ENCODE measurements at places on chromosomes 2 and 18. TPM values are rescaled to one million over a fixed set of nuclear protein-coding genes. Genes with fewer than 3 reads are reported as not detected.

Gene CAVIN2
- 0.51 TPM for total RNA-seq

Gene MC5R
- not detected for total RNA-seq

Gene LRRTM1
- 2.0 TPM for total RNA-seq

Gene GAL3ST2
- total RNA-seq, result not detected

Gene SCN3A
- total RNA-seq, result 0.94 TPM

Gene GREB1L
- 6.2 TPM for total RNA-seq

DNA sequence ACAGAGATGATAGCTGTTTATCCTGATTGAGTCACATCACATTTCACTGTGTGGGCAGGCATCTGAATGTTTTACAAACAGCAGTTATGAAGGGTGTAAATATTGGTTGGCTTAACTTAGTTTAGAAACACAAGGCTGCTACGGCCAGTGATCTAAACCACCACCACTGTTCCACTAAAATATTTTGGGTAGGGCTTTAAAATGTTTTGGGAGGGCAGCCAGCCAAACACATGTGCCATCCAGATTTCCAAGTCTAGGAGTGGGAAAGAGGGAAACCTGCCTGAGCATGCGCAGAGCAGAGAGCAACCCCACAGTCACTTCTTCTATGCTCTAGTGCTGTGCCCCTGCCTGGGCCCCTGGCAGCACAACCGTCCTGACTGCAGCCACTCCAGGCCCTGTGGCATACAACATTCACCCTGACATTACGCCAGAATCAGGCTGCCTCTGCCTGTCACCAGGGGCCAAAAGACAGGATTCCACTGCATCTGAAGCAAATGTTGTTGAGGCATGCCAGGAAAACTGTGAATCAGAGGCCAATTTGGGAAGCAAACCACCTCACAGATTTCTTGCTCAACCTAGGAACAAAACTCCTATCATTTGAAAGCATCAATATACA, 74.8 kb upstream of the COL5A2 start:
- DNase-seq, result no peak

- no peak for DNase-seq
Measured at GRCh38 chr2:136344339-136344738, 226.4 kb upstream of the CXCR4 start.

- DNase-seq, result no peak
Measured at GRCh38 chr2:38617301-38617700, 14.6 kb upstream of the HNRNPLL start.

DNA sequence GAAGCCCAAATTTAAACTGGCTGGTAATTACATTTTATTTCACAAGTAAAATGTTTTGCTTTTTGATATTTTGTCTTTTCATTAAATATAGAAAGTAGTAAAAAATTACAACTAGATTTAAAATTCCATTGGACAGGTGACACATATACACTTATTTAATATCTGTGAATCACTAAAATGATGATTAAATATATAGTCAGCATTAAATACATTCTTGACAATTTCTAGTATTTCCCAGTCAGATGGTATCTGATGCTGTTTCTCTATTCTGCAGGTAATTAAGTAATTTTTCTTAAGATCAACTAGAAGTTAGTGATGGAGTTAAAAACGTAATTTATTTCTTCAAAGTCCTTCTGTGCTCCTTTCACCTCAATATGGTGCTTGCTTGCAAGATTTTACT, 237.8 kb downstream of the LRRTM4 start:
- DNase-seq, result no peak

DNA sequence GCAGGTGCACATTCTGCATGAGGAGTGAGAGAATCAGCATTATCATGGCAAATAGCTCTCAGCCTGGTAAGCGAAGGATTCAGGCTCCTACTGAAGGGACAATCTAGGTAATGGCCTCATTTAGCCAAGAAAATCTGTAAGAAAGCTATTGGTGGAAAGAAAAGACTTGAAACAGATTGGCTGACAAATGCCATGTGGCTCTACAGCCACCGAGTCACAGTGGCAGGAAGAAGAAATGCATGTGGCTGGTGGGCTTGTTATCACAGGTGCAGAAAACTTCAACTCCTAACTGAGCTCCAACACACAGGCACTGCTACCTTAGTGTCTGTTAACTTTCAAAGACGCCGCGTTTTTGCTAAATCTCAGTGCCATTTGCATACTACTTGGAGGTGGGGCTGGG, 60.6 kb upstream of the REV1 start:
- DNase-seq, result no peak

DNA sequence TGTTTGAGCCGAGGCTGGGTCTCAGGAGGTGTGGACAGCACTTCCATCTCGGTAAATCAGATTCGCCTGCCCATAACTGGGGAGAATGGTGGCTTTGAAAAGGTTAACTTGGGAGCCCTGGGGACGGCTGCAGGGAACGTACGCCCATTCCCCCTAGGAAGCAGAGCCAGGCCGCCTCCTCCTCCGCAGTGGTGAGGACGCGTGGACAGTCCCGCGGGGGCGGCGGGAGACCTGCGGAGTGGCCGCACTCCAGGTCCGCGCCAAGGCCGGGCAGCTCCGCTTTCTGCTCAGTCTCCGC, 845 bp upstream of the MYCN start:
- no peak for DNase-seq

DNA sequence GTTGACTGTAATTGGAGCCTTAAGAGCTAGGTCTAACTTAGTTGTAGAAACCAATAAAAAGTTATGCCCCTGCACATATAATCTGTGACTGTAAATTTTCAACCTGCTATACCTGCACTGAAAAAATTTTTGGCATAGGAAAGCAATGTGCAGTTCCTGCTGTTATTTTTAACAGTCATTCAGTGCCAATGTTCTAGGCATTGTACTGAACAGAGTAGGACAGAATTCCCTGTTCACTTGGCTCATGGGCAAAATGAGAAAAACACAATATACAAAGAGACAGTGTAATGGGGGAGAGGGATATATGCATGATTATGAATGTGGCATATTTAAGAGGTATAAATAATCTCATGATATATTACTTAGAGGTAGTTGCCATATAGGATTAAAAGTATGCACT, 458.0 kb downstream of the TGIF1 start:
- no peak for DNase-seq

- no peak for DNase-seq
Measured at GRCh38 chr2:63562751-63563150, 25.5 kb downstream of the WDPCP start.

GRCh38 chr18:63073481-63073880, 246.1 kb downstream of the BCL2 start:
- DNase-seq, result no peak

- no peak for DNase-seq
Measured at GRCh38 chr2:168529900-168530561, 74.0 kb downstream of the CERS6 start.

GRCh38 chr2:133867166-133867565, 298.9 kb upstream of the NCKAP5 start:
- DNase-seq, result no peak

GRCh38 chr2:172249986-172250385, 147.3 kb upstream of the DLX2 start:
- DNase-seq, result no peak

- peak; percentile 84 for DNase-seq
Measured at GRCh38 chr18:36314754-36315153, 17.2 kb downstream of the FHOD3 start.

DNA sequence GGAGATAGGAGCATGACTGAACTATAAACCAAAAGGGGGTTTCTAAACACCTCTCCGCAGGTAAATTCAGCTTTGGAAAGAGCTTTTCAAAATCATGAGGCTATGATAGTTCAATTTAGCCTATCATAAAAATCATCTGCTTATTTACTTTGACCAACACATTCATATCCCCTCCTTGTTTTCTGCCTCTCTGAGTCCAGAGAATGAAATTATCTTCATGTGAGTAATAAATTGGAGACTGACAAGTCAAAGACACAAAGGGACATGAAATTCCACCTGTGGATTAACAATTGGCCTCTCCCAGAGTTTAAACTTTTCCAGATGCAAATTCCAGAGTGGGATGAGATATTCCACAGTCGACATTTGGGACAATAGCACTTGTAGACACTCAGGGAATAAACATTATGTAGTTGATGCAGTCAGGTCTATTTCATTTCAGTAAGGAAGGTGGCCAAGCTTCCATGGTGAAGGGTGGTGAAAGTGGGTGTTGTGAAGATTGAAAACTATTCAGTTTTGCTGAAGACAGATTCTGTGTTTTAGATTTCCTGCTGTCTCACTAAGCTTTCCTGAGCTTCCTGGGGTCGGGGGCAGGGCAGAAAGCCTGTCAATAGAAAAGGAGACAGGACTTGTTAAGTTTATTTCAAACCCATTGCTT, 84.7 kb downstream of the CDC42EP3 start:
- no peak for DNase-seq

DNA sequence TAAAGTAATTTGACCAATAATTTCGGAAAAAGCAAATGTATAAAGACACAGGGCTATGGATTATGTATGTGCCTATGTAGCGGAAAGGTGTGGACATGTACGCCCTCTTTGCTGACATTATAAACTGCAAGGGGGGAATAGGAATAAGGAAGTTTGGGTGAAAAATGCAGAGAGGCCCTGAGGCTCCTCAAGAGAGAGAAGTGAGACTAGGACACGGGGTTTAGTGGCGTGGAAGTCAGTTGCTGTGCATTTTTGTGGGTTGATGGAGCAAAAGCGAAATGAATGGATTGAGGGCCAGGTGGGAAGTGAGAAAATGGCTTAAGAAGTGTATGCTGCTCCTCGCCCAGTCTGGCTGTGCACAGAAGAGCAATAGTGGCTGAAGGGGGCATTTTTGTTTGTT, 96.2 kb upstream of the B3GNT7 start:
- no peak for DNase-seq
